Lung microvascular endothelial cell (primary cell): ENCODE measurements at places on chromosomes 4 and X. TPM values are rescaled to one million over a fixed set of nuclear protein-coding genes. Genes with fewer than 3 reads are reported as not detected.

The GAGE2A gene
- not detected in 2 replicates for total RNA-seq

The PPP2R2C gene
- total RNA-seq, result 0.22 and 0.60 TPM in 2 replicates

The SLC25A6 gene
- 153 and 193 TPM in 2 replicates for total RNA-seq

The DCX gene
- not detected in 2 replicates for total RNA-seq

The CEP44 gene
- 5.8 and 6.8 TPM in 2 replicates for total RNA-seq

The ARX gene
- total RNA-seq, result not detected in 2 replicates

The FGFBP1 gene
- not detected in 2 replicates for total RNA-seq

The OPRPN gene
- not detected in 2 replicates for total RNA-seq

The ZCCHC18 gene
- 0.87 and 1.4 TPM in 2 replicates for total RNA-seq

The TMPRSS11A gene
- not detected in 2 replicates for total RNA-seq

The ZAR1 gene
- total RNA-seq, result not detected in 2 replicates

The F9 gene
- total RNA-seq, result not detected in 2 replicates
